CD8-positive, alpha-beta T cell (primary cell): ENCODE measurements at places on chromosomes 2 and 18.

GRCh38 chr2:9800975-9801726 lies 42.1 kb upstream of the TAF1B start:
- no peak for DNase-seq

GRCh38 chr2:109648041-109648527 lies 33.9 kb downstream of the SOWAHC start:
- no peak for DNase-seq

DNA sequence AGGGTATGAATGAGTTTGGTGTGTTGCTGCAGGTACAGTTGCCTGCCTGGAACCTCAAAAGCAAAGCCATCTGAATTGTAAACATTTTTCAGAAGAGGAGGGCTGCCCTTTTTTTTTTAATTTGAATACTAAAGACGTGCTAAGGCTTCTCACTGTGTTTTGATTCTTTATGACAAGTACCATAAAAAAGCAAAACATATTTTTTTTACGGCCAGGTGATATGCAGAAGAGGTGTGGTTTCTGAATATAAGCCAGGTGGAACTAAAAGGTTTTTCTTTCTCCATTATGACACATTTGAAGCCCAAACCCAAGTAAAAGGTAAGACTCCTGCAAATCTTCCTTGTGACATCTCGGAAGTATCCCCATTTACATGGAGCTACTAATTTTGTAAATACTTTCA lies 246.3 kb downstream of the IRS1 start:
- DNase-seq = no peak

DNA sequence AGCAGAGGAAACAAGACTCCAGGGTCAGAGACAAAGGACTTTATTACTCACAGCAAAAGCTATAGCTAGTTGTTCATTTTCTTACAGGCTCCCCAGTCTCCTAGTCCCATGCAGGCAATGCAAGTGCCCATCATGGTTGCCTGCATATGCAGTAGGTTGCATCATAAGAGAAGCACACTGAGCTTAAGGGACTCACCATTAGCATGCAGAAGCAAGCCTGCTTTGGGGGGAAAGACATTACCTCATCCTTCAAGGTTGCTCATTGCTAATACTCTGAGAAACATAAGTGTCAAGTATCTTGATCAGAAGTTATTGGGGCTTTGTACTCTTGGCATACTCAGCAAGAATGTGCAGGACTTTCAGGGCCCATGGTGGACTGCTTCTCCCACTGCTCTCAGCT lies 114.6 kb upstream of the CCDC68 start:
- DNase-seq = no peak

DNA sequence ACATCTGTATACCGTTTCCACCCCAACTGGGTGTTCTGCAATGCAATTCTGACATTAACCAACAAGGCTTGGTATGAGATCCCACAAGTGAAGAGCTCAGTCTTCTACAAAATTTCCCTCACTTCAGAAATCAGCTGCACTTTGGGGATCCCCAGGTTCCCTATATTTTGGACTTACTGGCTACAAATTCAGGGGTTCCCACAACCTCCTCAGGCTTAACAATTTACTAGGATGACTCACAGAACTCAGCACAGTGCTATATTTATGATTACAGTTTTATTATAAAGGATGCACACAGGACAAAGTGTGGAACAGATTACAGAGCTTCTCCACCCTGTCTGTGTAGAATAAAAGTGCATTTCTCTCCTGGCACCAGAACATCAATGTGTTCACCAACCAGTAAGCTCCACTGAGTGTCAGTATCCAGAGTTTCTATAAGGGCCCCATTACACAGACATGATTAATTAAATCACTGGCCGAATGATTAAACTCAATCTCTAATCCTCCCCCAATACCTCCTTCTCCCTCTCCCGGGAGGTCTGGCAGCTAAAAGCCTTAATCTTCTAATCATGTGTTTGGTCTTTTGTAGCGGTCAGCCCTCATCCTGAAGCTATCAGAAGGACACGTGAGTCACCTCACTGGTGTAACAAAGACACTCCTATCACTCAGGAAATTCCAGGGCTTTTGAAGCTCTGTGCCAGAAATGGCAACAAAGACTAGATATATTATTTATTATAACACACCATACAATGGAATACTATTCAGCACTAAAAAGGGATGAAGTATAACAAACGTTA lies 84.6 kb downstream of the SLC66A3 start:
- no peak for DNase-seq
